WTC11 (cell line): ENCODE measurements at places on chromosomes 7 and 10. TPM values are rescaled to one million over a fixed set of nuclear protein-coding genes. Genes with fewer than 3 reads are reported as not detected.
A peak's percentile ranks its signal among the peaks of the same experiment; 100 is the strongest.

Gene IL2RA
- total RNA-seq = 0.31 to 0.41 TPM (median 0.32 TPM) in 3 replicates

DNA sequence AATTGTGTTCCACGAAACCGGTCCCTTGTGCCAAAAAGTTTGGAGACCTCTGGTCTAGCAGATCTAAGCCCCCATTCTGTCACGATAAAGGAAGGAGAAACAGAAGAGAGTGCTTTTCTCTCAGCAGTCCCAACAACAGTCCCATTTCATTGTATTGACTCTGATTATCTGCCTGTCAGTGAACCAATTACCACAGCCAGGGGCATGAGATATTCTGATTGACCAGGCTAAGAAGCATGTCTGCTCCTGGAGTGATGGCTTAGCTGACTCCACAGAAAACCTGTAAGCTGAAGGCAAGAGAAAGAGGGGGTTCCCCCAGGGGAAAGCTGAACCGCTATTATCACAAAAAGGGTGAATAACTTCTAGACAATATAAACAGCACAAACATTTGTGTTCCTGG is 765.4 kb downstream of the SORCS1 start:
- DNase-seq = no peak

DNA sequence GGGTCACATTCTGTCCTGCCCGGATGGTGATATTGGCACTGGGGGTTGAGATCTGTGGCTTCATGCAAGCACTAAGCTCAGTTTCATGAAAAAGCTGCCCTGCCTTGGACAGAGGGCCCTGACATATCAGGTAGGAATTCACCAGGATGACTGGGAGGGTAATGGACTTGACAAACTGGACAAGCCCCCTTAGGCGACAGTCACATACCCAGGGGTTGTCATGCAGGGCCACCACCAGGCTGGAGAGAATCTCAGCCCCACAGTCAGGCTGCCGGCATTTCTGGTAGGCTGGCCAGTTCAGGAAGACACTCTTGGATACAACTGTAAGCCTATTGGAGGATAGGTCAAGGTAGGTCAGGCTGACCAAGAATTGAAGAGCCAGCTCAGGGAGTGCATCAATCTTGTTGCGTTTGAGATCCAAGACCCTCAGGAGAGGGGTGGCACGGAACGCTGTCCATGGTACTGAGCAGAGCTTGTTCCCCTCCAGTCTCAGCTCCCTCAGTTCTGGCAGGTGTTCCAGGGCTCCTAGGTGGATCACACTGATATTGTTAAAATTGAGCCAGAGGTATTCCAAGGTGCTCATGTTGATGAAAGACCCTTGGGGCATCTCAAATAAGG is 824 bp downstream of the LRIT2 start:
- DNase-seq = peak; percentile 71

- no peak for DNase-seq
Measured at GRCh38 chr7:110800984-110801383, 289.9 kb upstream of the LRRN3 start.

DNA sequence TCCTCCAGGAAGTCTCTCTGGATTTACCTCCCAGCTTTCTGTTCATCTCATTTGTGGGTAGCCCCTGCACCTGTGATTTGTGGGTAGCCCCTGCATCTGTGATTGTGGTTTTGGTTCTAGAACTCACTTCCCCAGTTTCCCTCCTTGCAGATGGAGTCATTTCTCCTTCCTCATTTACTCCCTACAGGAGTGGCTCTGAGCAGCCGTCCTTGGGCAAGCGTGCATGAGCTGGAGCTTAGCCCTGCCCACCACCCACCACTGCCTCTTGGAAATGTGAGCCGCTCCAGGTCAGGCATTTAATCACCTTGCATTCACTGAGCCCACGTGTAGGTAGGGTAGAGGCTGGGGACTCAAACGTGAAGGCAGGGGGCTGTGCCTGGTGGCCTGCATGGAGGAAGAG is 8.2 kb downstream of the COL26A1 start:
- no peak for DNase-seq
